ENCODE measurements at places on chromosomes 6 and 20. TPM values are rescaled to one million over a fixed set of nuclear protein-coding genes. Genes with fewer than 3 reads are reported as not detected.

- DNase-seq = no peak
Measured at GRCh38 chr20:47886454-47887041, 101.3 kb upstream of the SULF2 start.

DNA sequence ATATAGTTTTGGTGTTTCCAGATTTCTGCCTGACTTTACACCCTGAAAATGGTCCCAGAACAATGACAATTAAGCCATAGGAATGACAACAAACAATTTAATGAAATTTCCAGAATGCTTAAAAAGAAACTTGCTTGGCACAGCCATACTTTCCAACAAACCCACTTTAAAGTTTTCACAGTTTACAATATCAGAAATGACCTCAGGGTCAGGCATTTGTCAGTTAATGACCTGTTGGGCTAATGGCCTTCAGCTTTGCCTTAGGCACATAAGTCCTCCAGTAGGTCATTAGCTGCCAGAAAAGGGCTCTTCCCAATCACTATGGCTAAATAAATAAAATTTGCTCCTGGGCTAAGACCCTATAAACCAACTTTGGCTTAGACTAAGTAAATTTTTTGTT is 144.6 kb upstream of the BEND3 start:
- no peak for DNase-seq

- DNase-seq = peak; percentile 71
Measured at GRCh38 chr6:3410385-3411360, 46.2 kb downstream of the SLC22A23 start.

DNA sequence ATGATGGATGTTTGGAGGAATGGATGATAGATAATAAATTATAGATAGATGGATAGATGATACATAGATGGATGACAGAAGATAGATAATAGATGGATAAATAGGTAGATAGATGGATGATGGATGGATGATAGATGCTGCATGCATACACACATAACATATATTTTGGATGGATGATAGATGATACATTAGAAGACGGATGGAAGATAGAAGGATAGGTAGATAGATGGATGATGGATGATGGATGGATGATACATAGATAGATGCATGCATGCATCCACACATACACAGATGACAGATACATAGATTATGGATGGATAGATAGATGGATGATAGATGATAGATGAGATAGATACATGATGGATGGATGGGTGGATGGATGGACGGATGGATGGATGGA is 387.8 kb downstream of the TAF4 start:
- DNase-seq = no peak

DNA sequence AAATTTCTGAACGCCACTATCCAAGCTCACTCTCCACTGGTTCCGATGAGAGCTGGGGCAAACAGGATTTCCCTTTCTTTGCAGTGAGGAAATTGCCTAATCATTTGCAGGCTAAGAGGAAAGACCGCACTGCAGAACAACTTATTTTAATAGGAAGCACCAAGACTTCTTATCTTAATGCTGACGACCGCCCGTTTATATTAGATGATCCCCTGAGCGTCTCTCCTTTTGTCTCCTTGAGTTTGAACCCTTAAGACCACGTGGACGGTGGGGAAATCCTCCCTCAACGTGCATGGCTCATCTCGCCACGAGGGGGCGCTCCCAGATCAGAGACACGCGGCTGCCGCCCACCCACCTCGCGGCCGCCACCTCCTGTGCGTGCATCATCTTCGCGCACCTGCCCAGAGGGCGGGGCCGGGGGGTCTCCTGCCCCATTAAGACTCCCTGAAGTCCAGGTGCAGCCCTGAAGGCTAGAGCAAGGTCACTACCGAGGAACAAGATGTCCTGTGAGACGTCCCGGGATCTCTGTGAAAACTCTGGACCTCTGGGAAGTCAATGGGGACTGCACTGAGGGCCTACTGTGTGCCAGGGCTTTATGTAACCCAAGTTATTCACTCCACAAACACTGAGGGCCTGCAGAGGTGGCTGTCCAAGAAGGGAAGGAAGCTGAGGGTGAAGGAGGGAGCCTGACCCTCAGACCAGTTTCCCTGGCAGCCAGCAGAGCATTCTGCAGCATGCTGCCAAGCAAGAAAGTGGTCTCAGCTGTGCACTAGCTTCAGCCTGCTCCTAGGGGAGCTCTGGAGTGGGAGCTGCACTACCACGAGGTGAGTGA is 28.1 kb downstream of the PDYN start:
- peak; percentile 78 for DNase-seq

GRCh38 chr6:143961066-143961465 is 47.0 kb downstream of the PLAGL1 start:
- no peak for DNase-seq

MEP1A gene
- not detected for total RNA-seq

BPIFB2 gene
- not detected for total RNA-seq

ACOT8 gene
- total RNA-seq = 55.2 TPM
